ENCODE measurements at places on chromosomes 2 and 18.

GRCh38 chr18:42614619-42615293, 500.7 kb downstream of the RIT2 start:
- no peak for DNase-seq

- no peak for DNase-seq
Measured at GRCh38 chr2:176999301-176999700, 213.3 kb upstream of the HNRNPA3 start.

GRCh38 chr2:229133155-229133772, 137.8 kb downstream of the PID1 start:
- no peak for DNase-seq

DNA sequence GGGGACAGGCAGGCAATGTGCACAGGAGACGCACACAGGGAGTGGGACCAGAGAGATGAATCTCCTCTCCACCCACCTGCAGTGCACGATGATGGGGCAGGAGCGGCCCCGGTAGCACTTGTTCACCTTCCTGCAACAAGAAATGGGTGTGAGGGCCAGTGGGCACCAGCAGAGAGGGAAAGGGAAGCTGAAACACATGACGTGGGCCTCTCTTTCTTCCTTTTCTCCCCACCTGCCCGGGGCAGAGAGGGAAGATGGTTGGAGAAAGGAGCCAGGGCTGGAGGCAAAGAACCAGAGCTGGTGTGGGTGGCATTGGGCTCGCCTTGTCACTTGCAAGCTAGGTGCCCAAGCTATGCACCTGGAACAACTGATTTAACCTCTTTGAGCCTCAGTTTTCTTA, 12.2 kb downstream of the DNAJB2 start:
- DNase-seq: no peak

DNA sequence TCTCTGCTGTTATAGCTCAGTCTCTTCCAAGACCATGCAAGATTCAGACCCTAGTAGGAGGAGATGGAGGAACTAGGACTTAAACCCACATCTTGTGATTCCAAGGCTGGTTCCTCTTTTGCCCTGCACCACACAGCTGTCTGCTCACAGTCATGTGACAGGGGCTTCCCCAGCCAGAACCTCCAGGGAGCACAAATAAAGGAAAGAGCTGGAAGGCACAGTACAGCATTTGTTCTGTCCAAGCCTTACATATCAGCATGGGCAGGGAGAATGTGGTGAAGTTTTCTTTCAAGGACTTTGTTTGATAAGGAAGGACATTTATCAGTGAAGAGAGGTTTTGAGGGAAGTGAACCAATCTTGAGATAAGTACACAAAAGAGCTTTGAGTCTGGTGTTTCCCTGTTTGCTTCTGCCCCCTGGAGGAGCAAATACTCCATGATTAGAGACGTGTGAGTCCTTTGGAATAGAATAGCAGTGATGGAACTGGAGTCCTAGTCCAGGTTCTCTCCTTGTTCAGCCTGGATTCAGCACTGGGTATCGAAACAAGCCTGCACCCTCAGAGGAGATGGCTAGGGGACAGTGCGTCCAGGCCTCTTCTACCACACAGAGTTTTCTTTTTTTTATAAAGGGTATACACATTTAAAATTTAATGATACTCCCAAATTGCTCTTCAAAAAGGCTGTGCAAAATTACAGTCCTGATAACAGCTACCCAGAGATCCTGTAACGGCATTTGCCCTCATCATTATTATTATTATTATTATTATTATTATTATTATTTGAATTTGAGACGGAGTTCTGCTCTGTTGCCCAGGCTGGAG, 24.6 kb upstream of the CASP10 start:
- DNase-seq: peak; percentile 78

DNA sequence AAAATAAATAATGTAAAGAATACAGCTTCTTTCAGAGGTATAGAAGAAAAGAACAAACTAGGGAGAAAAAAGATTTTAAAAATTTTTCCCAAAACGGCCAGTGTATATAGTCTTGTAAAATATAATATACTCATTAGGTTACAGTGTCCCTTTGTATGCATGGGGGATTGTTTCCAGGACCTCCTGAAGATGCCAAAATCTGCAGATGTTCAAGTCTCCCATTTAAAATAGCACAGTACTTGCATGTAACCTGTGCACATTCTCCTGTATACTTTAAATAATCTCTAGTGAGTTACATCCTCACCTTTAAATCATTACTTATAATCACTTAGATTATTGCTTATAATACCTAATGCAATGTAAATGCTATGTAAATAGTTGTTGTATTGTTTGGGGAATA, 80.6 kb upstream of the LRRTM4 start:
- DNase-seq: no peak

- DNase-seq: no peak
Measured at GRCh38 chr2:146776596-146776995, 1068.2 kb upstream of the ACVR2A start.

All from CD4-positive, alpha-beta T cell treated with Interferon alpha-2 for 1 hour (primary cell).